Activated T-helper 17 cell treated with anti-CD3 and anti-CD28 coated beads, Interleukin-2, amount 50 U/mL, for 72 hours (primary cell): ENCODE measurements at places on chromosomes 13 and 19.

DNA sequence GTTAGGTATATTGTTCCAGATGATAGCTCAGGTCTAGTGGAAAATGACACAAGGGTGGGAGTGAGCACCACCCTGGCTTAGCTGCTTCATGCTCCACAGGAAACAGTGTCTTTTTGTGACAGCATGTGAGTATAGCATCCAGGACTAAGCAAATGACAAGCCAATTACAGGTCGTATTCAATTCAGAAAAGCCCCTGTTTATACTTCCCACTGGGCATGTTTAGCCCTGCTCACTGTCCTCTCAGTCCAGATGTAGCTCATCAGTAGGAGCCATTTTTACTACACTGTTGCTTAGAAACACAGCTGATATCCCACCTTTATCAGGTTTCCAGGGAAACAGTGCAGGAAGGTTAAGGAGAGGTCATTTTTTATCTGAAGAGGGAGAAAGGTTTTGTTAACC is 8.0 kb downstream of the ABHD13 start:
- ATAC-seq: peak; percentile 45

DNA sequence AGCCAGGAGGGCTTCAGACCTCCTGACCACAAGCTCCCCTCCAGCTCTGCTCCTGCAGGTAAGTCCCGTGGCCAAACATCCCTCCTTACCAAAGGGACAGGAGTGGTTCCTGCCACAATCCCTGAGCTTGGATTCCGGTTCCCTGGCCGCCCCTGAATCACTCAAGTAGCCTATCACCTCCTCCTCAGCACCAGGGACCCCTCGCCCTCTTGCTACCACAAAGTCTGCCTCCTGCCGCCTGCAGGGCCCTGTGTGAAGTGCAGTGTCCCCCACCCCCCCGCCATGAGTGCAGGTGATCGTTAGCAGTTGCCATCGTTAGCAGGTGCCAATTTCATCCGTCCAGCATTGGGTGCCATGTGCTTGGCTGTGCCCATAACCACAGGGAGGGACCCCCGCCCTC is 40.8 kb upstream of the RANBP3 start:
- no peak for ATAC-seq

DNA sequence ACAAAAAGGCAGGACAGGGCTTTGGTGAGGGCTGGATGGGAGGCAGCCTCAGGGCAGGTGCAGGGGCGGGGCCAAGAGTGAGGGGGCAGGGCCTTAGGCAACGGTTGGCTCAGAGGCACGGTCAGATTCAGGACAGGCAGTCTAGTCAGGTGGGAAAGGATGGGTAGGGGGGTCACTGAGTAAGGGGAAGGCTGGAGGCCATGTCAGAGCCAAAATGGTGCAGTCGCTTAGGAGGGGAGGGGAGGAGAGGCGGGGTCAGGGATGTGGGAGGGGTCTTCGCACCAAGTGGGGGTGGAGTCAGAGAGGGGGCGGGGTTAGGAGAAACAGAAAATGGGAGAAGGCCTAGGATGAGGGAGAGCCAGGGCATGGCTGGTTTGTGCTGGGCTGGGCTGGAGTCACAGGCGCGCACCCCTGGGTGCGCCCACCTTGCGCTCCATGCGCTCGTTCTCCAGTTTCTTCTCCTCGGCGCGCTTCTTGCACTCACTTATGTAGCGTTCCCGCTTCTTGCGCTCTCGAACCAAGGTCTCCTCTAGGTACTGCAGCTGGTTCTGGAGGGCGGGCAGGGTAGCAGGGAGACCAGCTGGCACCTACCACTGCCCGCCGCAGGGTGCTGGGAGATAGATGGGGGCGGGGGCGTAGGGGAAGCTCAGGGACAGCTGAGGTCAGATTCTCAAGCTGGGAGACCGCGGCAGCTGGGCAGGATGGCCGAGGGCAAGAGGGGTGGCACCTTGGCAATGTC is 6.8 kb upstream of the RGL3 start:
- ATAC-seq: no peak

DNA sequence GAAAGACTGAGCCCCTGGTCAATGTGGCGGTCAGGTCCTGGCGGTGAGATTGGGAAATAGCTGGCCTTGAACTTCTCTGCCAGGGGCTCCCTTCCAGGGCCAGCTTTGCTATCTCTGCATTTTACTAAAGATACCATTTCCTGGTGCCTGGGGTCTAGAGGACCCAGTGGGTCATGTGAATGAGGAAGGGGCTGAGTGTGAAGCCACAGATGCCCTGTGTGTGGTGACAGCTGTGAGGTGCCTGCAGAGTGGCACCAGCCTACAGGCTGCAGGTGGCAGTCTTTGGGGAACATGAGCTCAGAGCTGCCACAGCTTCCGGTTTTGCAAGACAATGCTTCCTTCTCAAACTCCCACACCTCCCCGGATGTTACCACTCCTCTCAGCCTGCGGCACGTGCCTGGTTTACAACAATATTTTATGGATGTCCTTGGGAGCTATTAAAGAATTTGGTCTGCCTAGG is 5.2 kb upstream of the MLNR start:
- peak; percentile 75 for ATAC-seq
